ENCODE measurements at places on chromosomes 1 and 21. TPM values are rescaled to one million over a fixed set of nuclear protein-coding genes. Genes with fewer than 3 reads are reported as not detected.
A peak's percentile ranks its signal among the peaks of the same experiment; 100 is the strongest.

The PADI3 gene
- total RNA-seq: not detected

The IGFN1 gene
- total RNA-seq: not detected

The TCEA3 gene
- total RNA-seq: 3.0 TPM

The S100A14 gene
- total RNA-seq: not detected

The NEXN gene
- 5.2 TPM for total RNA-seq

The CCDC28B gene
- 17.2 TPM for total RNA-seq

The TTC22 gene
- total RNA-seq: not detected

The CFHR1 gene
- total RNA-seq: not detected

- H3K27ac ChIP-seq: no peak overlapping the region
- H3K27me3 ChIP-seq: peaks cover 3% of the 10 kb centered on the region
- H3K4me1 ChIP-seq: no peaks in the 10 kb centered on the region
- H3K36me3 ChIP-seq: no peaks in the 10 kb centered on the region
- no peak overlapping the region for H3K4me3 ChIP-seq
- DNase-seq: no peak
Observed at GRCh38 chr1:226325178-226325577, 16.2 kb upstream of the LIN9 start.

- H3K4me1 ChIP-seq: peaks cover 3% of the 10 kb centered on the region
- no peak overlapping the region for H3K27ac ChIP-seq
Observed at GRCh38 chr1:54571326-54571725, 23.3 kb downstream of the ACOT11 start.

- DNase-seq: peak; percentile 32
- peaks cover 37% of the 10 kb centered on the region for H3K4me1 ChIP-seq
- H3K4me3 ChIP-seq: no peak overlapping the region
- H3K27ac ChIP-seq: peak overlapping the region; percentile 93
Observed at GRCh38 chr1:164767752-164768402, 208.9 kb downstream of the PBX1 start.

DNA sequence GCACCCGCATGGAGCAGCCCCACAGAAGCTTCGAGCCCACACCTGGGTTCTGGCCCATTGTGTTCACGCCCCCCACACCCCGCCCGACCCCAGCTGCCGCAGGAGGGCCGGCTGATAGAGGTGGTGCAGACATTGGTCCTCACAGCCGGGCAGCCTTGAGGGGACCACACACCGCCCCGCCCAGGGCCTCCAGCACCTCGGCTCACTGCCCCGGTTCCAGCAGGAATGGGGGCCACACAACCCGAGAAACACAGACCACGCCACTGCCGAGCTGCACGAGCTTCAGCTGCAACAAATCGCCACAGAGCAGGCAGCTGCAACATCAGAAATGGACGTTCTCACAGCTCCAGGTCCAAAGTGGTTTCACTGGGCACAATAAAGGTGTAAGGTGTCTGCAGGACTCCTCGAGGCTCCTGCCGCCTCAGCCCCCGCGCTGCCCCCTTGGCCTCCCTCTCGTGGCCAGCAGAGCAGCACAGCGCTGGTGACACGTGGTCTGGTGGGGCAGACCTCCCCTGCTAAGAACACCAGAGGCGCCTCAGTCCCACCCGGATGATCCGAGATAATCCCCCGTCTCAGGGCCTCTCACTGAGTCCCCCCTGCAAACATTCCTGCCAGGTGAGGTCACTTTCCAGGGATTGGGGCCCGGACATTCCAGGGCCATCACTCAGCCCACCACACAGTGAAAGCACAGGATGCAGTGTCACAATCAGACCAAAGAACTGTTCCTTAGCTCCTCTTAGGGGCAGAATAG lies 62.3 kb upstream of the ADARB1 start:
- H3K36me3 ChIP-seq: no peaks in the 10 kb centered on the region
- H3K27me3 ChIP-seq: no peaks in the 10 kb centered on the region
- peak overlapping the region; percentile 94 for H3K27ac ChIP-seq
- H3K4me1 ChIP-seq: peaks cover 22% of the 10 kb centered on the region
- no peak overlapping the region for H3K4me3 ChIP-seq
- peak; percentile 94 for DNase-seq

- H3K27me3 ChIP-seq: no peaks in the 10 kb centered on the region
- H3K4me1 ChIP-seq: no peaks in the 10 kb centered on the region
- no peak for DNase-seq
- H3K27ac ChIP-seq: no peak overlapping the region
- H3K4me3 ChIP-seq: no peak overlapping the region
Observed at GRCh38 chr1:57966751-57967406, 543.0 kb upstream of the DAB1 start.

DNA sequence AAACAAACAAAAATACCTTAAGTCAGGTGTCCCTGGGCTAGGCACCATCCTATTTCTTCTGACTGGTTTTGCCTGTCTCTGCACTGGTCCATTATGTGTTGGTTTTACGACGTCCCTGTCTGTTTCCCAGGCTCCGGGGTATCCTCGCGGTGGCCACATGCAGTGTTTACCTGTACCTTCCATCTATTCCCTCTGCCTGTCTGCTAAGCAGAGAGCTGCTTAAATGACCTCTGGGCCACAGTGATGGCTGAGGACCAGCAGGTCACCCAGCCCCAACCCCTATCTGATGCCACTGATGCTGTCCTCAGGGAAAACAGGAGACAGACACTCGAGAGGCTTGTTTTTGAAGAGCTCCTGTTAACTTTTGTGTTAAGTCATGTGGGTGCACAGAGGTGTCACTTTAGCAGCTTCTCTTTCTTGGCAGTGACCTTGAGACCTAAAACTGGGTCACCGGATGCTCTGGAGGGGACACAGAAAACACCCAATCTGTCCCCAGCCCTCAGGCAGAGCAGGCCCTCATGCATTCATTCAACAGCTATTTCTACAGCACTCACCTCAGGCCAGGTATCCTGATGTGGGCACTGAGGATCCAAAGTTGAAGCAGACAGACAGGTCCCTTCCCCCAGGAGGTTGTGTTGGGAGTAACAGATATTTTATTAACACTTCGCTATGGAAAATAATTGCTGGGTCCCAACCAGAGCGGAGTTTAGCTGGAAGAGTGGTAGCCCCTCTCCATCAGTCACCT lies 4.4 kb upstream of the EFHD2 start:
- DNase-seq: no peak
- H3K27ac ChIP-seq: no peak overlapping the region
- peaks cover 13% of the 10 kb centered on the region for H3K4me1 ChIP-seq
- no peaks in the 10 kb centered on the region for H3K27me3 ChIP-seq

- H3K27me3 ChIP-seq: no peaks in the 10 kb centered on the region
- no peak overlapping the region for H3K27ac ChIP-seq
- H3K4me3 ChIP-seq: no peak overlapping the region
Observed at GRCh38 chr1:192119701-192120100, 38.6 kb upstream of the RGS18 start.

DNA sequence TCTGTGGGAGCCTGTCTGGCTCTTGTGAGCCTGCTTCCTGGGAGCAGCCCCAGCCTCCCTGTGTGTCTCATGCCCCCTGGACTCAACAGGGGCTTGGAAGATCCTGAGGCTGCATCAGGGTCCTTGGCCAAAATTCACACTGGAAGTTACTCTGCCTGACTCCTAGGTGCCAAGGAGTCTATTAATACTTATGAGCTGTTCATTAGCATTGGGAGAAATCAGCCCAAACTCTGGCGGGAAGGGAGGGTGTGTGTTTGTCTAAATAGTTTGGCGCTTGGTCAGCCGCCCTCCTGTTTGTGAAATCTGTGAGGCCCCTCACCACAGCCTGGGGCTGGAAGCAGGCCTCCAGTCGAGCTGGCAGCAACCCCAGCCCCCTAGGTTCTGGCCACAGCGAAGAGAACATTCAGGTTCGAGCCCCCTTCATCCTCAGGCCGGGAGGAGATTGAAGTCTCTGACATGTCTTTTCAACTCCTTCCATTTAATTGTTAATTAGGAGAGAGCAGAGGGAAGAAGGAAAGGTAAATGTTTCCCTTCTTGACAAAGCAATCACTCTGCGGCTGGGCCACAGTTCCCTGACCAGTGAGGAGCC lies 82.1 kb upstream of the F3 start:
- peaks cover 30% of the 10 kb centered on the region for H3K4me1 ChIP-seq
- H3K36me3 ChIP-seq: no peaks in the 10 kb centered on the region
- no peaks in the 10 kb centered on the region for H3K27me3 ChIP-seq
- DNase-seq: no peak
- peak overlapping the region; percentile 38 for H3K27ac ChIP-seq
- no peak overlapping the region for H3K4me3 ChIP-seq

DNA sequence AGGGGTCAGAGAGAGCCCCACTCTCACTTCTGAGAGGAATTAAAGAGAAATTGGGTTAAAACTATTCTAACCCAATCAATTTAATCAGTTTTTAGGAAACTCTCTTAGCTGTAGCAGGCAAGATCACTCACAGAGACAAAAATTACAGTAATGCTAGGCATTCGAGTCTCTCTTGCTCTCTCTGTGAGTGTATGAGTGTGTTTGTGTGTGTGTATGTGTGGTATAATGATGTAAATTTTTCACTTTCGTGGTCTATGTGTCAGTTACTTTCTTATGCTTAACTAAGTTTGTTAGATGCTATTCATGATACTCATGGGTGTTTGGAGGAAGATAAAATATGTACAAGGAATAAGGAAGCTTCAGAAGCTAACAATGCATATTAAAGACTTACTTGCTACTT lies 131.3 kb downstream of the FASLG start:
- H3K27me3 ChIP-seq: peaks cover 2% of the 10 kb centered on the region
- no peak overlapping the region for H3K27ac ChIP-seq
- H3K4me3 ChIP-seq: no peak overlapping the region

DNA sequence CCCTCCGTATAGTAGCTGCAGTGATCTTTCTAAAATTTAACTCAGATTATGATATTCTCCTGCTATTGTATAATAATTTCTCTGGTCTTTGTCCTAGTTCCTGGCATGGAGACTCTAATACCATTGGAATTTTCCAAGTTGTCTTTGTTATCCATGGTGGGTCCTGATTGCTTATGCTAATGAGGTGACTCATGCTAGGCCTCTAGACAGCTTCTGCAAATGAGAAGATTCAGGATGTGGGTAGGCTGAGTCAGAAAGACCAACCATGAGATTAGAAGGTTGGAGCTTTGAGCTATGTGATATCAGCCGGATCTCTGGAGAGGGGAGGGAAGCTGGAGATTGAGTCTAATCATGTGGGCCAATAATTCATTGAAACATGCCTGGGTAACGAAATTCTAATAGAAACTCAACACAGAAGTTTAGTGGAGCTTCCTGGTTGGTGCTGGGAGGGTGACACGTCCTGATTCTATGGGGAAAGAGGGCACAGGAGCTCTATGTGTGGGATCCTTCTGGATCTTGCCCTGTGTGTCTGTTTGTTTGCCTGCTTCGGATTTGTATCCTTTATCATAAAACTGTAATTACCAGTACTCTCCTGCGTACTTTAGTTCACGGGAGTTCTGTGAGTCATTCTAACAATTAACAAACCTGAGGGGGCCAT lies 73.2 kb upstream of the CNIH3 start:
- peak overlapping the region; percentile 88 for H3K27ac ChIP-seq
- no peaks in the 10 kb centered on the region for H3K27me3 ChIP-seq
- peak; percentile 99 for DNase-seq
- H3K4me3 ChIP-seq: no peak overlapping the region

DNA sequence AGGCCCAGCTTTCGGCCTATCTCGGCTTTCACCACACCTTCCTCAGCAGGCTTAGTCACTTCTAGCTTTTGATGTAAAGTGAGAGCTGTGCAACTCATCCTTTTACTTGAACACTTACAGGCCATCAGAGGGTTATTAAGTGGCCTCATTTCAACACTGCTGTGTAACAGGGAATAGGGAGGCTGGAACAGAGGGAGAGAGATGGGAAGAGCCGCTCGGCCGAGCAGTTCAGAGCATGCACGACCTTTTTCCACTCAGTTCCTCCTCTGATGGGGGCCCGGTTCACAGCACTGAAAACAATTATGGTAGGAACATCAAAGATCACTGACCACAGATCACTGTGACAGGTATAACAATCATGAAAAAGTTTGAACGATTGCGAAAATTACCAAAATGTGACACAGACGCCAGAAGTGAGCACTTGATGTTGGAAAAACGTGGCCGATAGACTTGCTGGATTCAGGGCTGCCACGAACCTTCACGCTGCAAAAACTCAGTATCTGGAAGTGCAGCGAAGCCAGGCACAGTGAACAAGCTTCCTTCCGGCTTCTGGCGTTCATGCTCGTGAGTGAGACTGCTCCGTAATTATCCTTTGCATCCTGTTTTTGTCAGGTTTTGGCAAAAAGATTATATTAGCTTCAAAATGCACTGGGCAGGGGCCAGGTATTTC lies 28.6 kb downstream of the AGPAT3 start:
- no peaks in the 10 kb centered on the region for H3K27me3 ChIP-seq
- peaks cover 2% of the 10 kb centered on the region for H3K36me3 ChIP-seq
- no peak overlapping the region for H3K27ac ChIP-seq
- peaks cover 2% of the 10 kb centered on the region for H3K4me1 ChIP-seq

- no peaks in the 10 kb centered on the region for H3K36me3 ChIP-seq
- peaks cover 44% of the 10 kb centered on the region for H3K4me1 ChIP-seq
- DNase-seq: peak; percentile 77
Observed at GRCh38 chr1:93615582-93616150, 66.0 kb downstream of the BCAR3 start.
